ENCODE measurements at places on chromosomes 6 and 20.

DNA sequence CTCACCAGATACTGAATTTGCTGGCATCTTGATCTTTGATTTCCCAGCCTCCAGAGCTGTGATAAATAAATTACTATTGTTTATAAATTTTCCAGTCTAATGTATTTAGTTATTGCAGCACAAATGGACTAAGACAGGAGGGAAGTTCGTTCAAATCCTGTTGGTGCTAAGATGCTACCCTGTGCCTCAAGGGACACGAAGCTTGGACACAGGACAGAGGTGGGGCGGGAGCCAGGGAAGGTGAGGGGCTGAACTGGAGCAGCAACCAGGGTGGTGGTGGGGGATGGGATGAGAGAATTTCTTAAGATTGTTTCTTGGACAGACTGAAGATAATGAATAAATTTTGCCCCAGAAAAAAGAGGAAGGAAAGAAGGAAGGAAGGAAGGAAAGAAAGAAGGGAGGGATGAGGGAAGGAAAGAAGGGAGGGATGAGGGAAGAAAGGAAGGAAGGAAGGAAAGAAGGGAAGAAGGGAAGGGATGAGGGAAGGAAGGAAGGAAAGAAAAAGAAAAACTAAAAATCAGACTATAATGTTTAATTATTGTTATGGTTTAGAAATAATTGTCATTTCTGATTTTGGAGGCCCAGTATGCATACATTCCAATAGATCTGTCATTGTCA, 127.2 kb downstream of the CDC5L start:
- DNase-seq = no peak

GRCh38 chr6:7175462-7175861, 67.7 kb downstream of the RREB1 start:
- no peak for DNase-seq

GRCh38 chr6:165988757-165989456, 178.7 kb downstream of the TBXT start:
- no peak for DNase-seq

GRCh38 chr6:160089534-160089897, 32.1 kb upstream of the SLC22A1 start:
- no peak for DNase-seq

DNA sequence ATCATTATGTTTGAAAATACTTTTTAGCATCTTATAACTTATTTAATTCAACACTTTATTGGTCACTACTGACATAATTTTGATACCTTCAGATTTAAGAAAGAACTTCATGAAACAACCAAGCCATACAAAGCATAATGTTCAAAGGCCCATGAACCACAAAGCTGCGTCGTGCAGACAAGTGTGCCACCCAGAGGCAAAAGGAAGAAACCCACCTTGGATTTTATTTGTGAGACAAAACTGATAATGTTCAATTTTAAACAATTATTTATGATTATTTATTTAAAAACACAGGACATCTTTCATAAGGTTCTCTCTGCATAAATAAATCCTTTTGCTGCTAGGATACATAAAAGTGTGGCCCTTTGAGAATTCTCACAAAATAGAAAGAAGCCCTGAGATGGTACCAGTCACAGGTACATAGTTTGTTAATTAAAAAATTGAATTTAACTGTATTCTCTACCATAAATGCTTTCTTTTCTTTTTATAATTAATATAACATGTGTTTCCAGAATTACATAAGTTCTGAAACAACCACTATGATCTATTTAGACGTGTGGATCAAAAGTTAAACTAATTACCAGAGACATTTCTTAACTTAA, 143.7 kb downstream of the RALGAPA2 start:
- no peak for DNase-seq

DNA sequence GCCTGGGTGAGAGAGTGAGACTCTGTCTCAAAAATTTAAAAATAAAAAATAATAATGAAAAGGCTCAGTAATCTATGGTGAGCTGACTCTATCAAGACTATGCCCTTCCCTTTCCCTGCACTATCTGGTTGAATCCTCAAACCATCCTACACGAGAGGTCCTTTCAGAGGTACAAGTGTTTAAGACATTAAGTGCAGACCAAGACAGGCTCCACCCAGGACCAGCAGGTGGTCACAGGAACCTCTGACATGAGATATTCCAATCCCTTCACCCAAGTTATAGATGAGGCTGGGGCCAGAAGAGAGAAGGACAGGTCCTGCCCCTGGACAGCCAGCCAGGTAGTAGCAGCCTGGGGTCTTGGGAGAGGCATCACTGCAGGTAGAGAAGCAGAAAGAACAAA, 182.6 kb downstream of the NFATC2 start:
- no peak for DNase-seq

GRCh38 chr20:46057856-46058598, 29.0 kb downstream of the SLC12A5 start:
- no peak for DNase-seq

- DNase-seq = no peak
Measured at GRCh38 chr6:81933608-81934051, 181.1 kb upstream of the TENT5A start.

DNA sequence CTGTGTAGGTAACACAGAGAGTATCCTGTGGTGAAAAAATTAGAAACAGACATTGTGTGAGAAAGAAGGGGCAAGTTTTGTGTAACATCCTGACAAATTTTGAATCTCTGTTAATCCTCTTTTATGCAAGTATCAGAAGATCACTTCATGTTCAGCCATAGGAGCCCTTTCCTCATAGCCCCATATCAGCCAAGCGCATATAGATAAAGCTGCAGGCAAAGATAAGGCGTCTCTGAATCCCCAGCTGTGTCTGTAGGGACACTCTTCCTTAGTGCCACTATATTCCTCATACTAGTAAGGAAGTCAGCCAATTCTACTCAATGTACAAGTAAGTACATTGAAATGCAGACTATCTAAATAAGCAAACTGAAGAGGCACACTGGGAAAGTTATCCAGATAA, 22.3 kb downstream of the HTR1E start:
- DNase-seq = no peak

- DNase-seq = no peak
Measured at GRCh38 chr6:128425856-128426255, 94.5 kb downstream of the PTPRK start.

DNA sequence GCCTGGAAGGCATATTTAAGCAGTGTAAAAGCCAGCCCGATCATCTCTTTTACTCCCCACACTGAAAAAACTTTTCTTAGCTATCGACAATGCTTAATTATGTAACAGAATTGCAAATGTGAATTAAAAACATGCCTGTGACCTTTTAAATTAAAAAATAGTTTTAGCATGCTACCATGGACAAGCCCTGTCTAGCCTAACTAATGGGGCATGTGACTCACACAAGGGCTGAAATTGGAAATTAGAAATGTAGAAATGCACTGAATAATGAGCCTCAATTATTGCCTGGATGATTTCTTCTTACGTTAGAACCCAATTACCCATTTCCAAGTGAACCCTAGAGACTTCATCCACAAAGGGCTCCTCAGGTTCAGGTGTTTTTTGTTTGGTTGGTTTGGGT, 82.7 kb downstream of the SIM1 start:
- DNase-seq = no peak

GRCh38 chr6:152124429-152125074, 317.1 kb downstream of the ESR1 start:
- peak; percentile 1 for DNase-seq

GRCh38 chr6:87146363-87146762, 9.0 kb upstream of the ZNF292 start:
- no peak for DNase-seq

DNA sequence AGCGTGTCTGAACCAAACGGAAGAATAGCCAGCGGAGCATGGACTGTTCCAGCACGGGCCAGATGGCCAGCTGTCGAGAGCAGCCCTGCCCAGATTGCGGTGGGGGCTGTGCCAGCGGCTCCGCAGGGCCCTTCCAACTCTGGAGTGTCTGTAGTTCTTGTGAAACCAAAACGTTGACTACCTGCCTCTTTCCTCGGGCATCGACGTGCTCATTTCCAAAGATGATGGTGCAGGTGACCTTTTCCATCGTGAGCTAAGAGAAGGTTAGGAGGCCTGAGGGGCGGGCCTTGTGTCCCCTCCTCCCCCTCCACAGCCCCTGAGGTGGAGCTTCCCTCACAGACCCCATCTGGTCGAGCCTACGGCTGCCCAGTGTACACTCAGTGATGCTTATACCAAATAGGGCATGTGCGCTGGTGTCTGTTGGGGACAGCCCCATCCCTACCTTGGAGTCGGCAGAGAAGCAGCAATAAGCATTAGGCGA, 12.9 kb upstream of the C20orf144 start:
- DNase-seq = peak; percentile 44

- peak; percentile 73 for DNase-seq
Measured at GRCh38 chr6:26223650-26224546, 136.7 kb downstream of the HFE start.

DNA sequence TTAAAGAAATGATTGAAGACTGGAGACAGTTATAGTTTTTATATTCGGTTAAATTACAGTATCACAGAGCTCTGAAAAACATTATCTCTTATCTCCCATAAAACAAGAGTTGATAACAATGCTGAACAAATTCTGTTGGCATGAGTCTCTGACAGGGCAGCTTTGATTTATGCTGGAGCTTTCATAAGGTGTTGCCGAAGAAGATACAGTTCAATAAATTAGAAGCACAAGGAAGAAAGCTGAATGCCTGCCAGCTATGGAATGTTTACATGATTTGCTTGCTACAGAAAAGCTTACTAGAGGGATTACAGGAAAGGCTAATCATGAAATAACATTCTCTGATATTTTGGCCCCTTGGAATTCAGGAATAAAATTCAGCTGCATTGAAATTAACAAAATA, 431.9 kb upstream of the GJE1 start:
- DNase-seq = no peak

DNA sequence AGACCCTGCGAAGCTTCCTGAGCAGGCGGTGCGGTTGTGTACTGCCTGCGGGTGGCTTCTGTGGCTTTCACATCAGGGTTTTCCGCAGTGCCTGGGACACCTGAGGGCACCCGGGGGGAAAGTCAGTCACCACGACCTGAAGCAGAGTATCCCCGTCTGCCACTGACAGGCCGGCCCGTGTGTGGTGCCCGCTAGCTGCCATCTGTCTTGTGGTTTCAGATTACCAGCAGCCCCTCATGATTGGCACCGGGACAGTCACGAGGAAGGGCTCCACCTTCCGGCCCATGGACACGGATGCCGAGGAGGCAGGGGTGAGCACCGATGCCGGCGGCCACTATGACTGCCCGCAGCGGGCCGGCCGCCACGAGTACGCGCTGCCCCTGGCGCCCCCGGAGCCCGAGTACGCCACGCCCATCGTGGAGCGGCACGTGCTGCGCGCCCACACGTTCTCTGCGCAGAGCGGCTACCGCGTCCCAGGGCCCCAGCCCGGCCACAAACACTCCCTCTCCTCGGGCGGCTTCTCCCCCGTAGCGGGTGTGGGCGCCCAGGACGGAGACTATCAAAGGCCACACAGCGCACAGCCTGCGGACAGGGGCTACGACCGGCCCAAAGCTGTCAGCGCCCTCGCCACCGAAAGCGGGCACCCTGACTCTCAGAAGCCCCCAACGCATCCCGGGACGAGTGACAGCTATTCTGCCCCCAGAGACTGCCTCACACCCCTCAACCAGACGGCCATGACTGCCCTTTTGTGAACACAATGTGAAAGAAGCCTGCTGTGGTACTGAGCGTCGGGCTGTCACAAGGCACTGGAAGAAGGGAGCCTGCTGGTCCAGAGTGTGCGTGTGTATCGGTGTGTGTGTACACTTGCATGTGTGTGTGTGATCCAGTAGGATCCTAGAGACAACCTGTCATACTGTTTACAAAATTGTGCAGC, 54.4 kb downstream of the GOPC start:
- no peak for DNase-seq

- no peak for DNase-seq
Measured at GRCh38 chr6:137185290-137185689, 11.8 kb upstream of the IL22RA2 start.

DNA sequence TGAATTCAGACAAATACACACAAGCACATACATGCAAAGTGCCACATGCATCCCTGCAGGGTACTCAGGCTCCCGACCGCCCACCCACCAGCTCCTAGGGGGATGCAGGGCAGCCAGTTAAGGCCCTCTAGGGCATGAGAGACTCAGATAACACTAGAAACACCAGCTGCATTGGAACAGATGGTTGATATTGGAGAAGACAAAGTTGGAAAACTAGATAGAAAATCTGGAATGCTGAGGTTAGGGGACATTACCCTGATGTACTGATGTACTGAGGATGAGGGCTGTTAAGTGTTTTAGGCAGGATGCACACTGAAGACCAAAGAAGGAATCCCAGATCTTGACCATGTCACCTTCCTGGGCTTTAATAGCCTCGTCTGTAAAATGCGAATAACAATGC, 134.6 kb upstream of the ECI2 start:
- no peak for DNase-seq

DNA sequence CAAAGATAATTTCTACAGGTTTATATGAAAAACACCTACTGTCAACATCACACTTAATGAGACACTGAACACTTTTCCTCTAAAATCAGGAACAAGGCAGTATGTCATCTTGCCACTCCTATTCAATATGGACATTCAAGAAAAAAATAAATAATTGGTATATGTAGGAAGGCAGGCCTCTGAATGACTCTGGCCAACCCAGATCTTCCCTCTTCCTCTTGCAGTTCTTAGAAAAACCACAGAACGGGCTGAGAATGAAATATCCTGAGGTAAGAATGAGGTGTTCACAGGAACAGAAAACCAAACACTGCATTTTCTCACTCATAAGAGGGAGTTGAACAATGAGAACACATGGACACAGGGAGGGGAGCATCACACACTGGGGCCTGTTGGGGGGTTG, 1207.2 kb upstream of the CITED2 start:
- DNase-seq = no peak

DNA sequence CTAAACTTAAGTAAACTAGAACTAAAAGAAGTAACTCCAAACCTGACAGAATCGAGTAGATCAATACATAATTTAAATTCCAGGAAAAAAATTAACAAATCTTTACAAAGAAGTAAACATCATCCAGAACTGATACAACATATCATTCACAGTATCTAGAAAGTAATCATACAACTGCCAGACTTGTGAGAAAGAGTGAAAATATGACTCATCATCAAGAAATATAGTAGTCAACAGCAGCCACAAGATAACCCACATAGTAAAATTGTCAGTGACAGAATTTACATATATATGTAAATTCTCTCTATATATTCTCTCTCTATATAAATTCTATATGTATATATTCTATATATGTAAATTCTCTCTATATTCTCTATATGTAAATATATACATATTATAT, 242.8 kb upstream of the RGS17 start:
- DNase-seq = no peak

DNA sequence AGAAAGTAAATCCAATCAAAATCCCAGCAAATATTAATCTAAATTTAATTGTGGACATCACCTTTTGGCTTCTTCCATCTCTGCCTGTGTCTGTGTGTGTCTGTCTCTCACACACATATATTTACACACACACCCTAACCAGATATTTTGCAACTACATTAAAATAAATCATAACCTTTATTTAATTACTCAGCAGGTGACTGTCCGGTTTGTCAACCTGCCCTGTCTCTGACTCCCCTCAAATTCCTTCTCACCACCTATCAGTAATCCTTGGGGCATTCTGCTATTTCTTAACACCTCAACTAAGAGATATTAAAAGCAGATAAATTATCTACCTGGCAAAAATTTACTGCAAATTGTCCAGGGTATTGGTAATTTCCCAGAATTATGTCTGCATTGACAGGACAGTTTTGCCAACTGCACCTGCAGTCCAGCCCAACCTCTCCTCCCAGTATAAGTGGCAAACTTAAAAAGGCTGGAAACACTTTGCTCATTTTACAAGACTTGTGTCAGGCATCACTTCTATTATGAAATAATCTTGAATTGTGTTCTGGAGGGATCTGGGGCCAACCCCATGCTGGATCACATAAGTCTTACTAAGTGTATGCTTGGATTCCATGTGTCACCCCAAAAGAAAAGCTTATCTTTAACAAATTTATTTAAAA, 216.1 kb downstream of the GMDS start:
- no peak for DNase-seq

Measured in NCI-H187 (cell line).